ENCODE measurements at places on chromosomes 12 and 14.

GRCh38 chr12:44317651-44318126, 481.8 kb downstream of the TMEM117 start:
- no peak for DNase-seq

GRCh38 chr14:23228812-23229211, 8.9 kb upstream of the RNF212B start:
- DNase-seq: no peak

- no peak for DNase-seq
These were observed 584.6 kb downstream of the ALG10 start for GRCh38 chr12:34606749-34607519.

GRCh38 chr12:22230280-22230794, 104.2 kb downstream of the ST8SIA1 start:
- no peak for DNase-seq

GRCh38 chr12:92844151-92844763, 84.8 kb downstream of the EEA1 start:
- DNase-seq: no peak

GRCh38 chr12:131724534-131724933, 13.6 kb downstream of the SFSWAP start:
- no peak for DNase-seq

GRCh38 chr12:61356485-61356884, 903.7 kb upstream of the USP15 start:
- DNase-seq: no peak

DNA sequence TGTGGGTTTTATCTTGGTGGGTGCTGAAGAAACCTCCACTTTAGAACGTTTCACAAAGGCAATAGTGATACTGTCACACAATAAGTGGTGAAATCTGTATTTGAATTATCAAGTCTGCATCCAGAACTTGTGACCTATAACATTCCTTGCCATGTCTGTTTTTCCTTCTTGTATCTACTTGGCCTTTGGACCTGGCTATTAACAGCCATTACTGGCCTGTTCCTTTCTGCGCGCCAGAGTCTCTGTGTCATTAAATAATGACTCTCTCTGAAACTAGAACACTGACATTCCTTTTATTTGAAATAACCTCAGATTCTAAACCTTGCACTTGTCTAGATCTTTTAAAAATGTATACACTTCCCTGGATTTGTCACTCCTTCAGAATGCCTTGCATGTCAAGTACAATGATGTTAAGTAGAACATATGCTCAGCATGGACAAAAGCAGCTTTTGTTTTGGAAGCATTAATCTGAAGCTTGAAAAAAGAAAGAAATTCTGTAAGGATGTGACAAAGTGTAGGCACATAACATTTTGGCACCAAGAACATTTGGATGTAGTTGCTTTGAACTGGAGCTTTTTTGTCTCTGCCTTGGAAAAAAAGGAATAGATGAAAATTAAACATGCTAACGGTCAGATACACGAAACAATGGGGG, 95.5 kb upstream of the RPL10L start:
- DNase-seq: no peak

DNA sequence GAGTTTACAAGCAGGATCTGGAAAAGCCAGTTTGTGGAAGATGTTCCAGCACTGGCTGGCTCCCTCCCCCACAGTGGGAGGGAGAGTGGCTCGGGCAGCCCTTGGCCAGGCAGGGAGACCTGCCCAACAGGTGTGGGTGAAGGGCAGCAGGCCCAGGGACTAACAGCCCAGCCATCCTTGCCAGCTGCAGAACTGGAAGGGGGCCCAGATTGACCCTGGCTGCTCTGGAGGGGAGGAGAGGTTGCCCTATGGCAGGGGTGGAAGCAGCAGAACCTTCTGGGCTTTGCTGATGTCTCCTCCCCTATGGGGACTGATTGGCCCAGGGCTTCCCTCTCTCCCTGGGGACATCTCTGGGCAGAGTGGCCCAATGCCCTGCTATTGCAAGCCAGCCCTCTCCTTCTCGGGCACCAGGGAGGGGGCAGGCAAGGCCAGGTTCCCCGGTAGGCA, 20.5 kb downstream of the IRF2BPL start:
- no peak for DNase-seq

- no peak for DNase-seq
These were observed 192.8 kb downstream of the NRXN3 start for GRCh38 chr14:78363008-78363407.

GRCh38 chr14:67727361-67727760, 25.7 kb downstream of the RDH12 start:
- no peak for DNase-seq

- no peak for DNase-seq
These were observed 32.2 kb upstream of the NUBPL start for GRCh38 chr14:31529053-31529452.

DNA sequence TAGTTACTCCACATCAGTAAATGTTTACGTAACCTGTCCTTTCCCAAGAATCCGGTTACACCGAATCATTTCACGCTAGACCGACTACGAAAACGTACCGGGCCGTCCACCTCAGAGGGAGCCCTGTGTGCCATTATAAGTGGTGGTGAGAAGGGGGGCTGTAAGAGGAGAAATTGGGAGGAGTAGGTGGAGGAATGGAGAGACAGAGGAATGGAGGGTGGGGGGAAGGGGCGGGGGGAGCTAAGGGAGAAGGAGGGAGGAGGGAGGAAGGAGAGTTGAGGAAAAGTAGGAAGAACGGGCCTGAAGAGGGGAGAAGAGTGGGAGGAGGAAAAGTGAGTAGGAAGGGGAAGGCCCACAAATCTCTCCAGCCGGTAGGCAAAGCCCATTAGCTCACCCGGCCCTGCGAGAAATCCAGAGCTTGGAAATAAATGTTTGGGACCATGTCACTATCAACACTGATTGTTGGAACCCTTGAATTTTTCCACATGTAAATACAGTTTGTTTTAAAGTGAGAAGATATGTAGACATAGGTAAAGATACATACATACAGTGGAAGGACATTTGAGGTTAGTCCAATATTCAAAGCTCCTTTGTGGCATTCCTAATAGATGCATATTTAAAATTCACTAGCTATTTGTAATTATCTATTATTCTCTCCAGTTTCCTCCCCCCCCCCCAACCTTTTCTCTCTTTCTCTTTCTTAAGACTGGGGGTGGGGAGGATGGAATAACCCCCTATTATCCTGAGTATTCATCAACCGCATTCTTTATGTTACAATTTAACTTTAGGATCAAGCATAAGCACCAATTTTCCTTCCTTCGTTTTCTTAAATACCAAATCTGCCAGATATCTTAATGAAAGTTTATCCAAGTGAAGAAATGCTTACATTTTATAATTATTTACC, 2.1 kb upstream of the FOXG1 start:
- no peak for DNase-seq

DNA sequence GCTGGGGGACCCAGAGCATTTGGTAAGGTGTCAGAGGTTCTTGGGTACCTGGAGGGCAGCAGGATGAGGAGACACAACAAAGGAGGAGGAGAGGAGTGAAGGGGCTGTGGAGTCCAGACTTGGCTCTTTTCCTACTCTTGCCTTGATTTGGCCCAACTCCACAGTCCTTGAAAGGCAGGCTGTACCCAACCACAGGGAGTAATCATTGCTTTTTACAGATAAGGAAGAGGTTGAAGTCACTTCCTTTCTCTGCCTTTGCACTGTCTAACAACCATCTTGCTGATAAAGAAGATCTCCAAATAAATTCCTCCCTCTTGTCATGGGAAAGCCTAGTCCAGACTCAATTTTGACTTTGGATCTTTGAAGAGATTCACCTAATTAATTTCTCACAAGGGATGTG, 226.8 kb upstream of the HMGA2 start:
- no peak for DNase-seq

GRCh38 chr12:75908961-75909605, 122.5 kb downstream of the PHLDA1 start:
- DNase-seq: no peak
